ENCODE measurements at places on chromosomes 4 and X.

- DNase-seq, result no peak
Measured at GRCh38 chr4:38678078-38678477, 14.1 kb downstream of the KLF3 start.

GRCh38 chr4:151992332-151993154 lies 231.7 kb upstream of the GATB start:
- no peak for DNase-seq

DNA sequence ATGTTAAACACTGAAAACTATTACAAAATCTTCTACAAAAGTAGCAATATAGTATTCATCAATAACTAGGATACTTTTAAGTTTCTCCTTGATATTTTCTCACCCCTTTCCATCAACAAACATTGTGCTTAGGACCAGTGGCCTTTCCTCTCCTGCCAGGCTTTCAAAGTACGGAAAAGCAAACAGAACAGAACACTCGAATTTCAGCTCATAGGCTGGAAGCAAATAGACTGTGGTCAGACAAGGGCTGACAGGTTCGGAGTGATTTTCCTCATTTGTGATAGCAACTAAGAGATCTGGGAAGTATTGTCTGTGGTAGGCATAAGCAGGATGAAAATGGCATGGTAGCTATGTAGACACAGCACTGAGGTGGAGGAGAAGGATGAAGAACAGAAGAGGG lies 68.6 kb upstream of the SORBS2 start:
- DNase-seq, result no peak

- peak; percentile 57 for DNase-seq
Measured at GRCh38 chrX:153460826-153461225, 9.6 kb downstream of the HAUS7 start.

DNA sequence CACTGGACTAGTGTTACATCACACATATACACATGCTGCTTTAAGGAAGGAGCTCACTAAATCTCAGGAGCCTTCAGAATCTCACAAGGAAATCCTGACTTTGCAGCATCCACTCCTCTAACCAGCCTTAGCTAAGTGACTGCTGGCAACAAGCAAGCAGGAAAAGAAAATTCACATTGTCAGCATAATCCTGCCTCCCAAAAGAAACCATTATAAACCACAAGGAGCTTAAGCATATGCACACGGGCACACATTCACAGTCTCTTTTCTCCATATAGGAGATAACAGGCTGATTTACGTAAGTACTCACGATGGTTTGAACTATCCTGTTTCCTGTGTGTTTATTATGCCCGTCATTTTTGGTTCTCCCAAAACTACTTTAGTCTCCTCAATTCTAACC lies 136.3 kb downstream of the TMEM144 start:
- DNase-seq, result no peak

DNA sequence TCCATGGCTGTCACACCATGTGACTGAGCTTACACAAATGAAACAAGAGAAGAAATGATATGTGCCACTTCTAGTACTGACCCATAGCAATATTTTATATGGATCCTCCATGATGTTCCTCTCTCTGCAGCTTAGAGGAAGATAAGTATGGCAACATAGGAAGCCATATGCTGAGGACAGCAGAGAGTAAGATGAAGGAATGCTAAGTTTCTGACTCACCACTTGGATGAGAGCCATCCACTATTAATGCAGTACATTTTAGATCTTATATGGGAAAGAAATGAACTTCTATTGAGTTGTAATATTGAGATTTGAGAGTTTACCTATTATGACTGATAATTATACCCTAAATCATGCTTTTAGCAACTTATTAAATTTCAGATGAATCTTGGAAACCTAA lies 386.9 kb upstream of the MAOA start:
- no peak for DNase-seq

- no peak for DNase-seq
Measured at GRCh38 chrX:140508958-140509357, 4.1 kb upstream of the SOX3 start.

DNA sequence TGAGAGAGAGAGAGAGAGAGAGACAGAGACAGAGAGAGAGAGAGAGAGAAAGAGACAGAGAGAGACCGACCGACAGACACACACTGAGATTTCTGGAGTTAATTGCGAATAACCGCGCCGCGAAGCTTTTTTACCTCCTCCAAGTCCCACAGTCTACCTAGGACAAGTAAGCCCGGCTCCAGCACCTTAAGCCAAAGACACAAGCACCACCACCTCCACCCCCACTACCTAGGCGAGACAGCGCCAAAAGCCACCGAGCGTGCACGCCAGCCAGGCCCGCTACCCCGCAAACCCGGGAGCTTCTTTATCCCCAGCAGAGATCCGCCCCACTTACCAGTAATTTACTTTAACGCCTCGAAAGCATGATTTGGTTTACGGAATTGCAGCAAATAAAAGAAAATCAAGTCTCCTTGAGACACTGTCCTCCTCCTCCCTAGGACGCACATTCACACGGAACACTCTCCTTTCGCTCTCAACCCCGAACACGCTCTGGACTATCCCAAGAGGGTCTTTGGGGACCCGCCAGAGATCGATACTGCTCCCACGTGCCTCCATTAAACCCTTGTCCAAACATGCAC lies 649.6 kb upstream of the DIPK2B start:
- peak; percentile 34 for DNase-seq

- DNase-seq, result no peak
Measured at GRCh38 chr4:24849756-24850155, 54.4 kb downstream of the SOD3 start.

GRCh38 chrX:867966-868647 lies 237.5 kb downstream of the SHOX start:
- DNase-seq, result no peak

GRCh38 chr4:8732092-8732491 lies 139.5 kb downstream of the CPZ start:
- DNase-seq, result no peak
